Stimulated activated CD4-positive, alpha-beta T cell treated with anti-CD3 and anti-CD28 coated beads, TNF-alpha, amount 100 ng/mL, for 1 hour (primary cell): ENCODE measurements at places on chromosomes 1 and 21.
A peak's percentile ranks its signal among the peaks of the same experiment; 100 is the strongest.

GRCh38 chr21:42532466-42533181 lies 19.0 kb downstream of the SLC37A1 start:
- DNase-seq = no peak

DNA sequence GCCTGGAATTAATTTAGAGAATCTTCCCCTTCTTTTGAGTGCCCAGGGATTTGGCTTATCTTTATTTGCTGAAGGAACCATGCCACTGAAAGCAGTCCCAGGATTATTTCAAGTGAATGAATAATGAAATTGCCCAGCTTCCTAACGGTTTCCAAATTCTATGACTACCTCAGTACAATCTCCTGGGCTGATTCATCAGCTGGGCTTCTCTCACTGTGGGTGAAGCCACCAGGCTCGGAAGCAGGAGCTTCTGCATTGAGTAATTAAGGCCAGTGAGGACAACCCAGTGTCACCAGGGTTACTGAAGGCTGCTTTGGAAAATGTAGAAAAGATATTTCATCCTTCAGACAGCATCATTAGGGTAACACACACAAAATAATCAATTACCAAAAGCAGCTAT lies 169.8 kb downstream of the DAB1 start:
- no peak for DNase-seq

GRCh38 chr1:201681375-201681774 lies 142.4 kb downstream of the NAV1 start:
- no peak for DNase-seq

- no peak for DNase-seq
Measured at GRCh38 chr21:33761441-33762036, 119.2 kb downstream of the ITSN1 start.

- no peak for DNase-seq
Measured at GRCh38 chr1:46605232-46605631, 1.2 kb upstream of the MKNK1 start.

DNA sequence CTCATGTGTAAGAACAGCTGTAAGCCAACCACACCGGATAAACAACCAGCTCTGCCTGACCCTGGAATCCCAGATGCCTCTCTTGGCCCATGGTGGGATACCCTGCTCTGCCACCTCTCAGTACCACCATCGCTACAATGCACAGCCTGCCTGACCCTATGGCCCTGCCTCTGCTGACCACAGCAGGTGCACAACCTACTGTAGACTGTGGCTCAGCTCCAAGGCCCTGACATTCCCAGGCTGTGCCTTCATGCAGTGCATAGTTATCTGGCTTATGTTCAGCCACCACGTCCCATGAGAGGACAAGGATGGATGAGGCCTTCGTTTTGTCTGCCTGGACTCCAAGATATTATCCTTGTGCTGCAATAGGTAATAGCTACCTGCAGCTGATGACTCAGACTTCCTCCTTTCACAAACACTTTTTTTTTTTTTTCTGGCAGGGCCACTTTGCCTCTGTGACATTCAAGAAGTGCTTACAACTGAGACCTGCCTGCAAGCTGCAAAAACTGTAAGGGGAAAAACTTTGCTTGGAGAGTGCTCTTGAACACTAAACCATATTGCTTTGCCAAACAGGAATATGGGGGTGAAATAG lies 177.7 kb downstream of the URB2 start:
- DNase-seq = no peak

DNA sequence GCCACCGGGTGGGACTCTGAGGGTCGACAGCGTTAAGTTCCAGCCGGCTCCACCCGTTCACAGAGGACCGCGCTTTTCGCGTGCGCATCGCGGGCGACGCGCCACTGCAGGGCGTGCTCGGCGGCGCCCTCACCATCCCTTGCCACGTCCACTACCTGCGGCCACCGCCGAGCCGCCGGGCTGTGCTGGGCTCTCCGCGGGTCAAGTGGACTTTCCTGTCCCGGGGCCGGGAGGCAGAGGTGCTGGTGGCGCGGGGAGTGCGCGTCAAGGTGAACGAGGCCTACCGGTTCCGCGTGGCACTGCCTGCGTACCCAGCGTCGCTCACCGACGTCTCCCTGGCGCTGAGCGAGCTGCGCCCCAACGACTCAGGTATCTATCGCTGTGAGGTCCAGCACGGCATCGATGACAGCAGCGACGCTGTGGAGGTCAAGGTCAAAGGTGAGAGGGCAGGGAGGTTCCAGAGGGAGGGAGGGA lies 4.9 kb downstream of the BCAN start:
- DNase-seq = no peak

- DNase-seq = no peak
Measured at GRCh38 chr1:178151831-178152230, 57.9 kb downstream of the RASAL2 start.

- DNase-seq = no peak
Measured at GRCh38 chr1:3779912-3780416, 7.4 kb downstream of the SMIM1 start.

DNA sequence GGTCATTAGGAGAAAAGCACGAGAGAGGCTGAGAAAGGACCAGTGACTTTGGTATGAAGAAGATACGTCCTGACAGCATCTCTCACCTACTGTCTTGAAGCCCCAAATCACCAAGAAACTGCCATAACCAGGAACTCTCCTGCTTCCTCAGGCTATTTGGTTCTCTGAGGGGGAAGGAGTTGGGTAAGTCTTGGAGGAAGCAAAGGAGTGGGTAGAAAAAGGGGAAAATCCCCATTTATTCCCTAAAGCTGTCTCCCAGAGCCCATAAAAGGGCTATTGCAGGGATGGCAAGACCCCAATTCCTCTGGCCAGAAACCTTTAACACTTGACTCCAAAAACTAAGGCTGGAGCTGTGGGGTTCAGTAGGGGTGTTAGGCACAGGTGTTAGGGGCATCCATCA lies 2.1 kb upstream of the PBXIP1 start:
- no peak for DNase-seq

GRCh38 chr1:80657044-80657643 lies 1143.6 kb upstream of the ADGRL2 start:
- no peak for DNase-seq

DNA sequence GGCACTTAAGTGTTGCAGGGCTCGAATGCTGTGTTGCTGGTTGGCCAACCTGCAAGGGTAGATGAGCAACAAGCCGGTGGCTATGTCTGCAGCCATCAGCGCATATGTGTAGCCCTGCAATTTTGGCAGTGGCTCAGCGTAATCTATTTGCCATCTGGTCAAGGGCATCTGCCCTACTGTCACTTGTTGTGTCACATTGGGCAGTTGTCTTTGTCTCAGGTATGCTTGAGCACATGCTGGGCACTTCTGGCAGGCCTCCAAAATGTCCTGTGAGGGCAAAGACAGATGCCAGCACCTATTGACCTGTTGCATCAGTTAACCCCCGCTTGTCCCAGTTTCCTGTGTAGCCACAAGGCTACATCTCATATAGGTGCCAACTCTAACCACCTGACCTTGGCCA lies 111.8 kb downstream of the GDAP2 start:
- no peak for DNase-seq

GRCh38 chr1:206882555-206882954 lies 14.7 kb upstream of the IL24 start:
- DNase-seq = no peak

DNA sequence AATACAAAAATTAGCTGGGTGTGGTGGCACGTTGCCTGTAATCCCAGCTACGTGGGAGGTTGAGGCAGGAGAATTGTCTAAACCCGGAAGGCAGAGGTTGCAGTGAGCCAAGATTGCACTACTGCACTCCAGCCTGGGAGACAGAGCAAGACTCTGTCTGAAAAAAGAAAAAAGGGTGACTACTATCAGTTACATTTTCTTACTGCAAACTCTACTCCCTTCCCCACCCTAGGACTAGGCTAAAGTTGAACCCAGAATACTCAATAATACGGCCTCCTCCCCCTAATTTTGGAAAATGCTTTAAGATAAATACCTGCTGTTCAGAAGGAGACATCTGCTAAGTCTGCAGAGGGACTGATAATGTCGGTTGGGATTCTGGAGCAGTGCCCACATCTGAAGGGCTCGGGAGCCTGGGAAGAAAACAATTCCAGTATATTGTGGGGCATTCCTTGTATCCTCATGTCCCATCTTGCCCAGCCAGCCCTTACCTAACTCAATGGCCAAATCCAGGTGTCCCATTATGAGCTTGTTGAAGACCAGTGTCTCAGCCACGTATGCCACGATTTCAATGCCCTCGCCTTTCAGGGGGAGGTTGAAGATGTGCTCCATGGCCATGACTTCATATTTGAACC lies 89.7 kb downstream of the ADCY10 start:
- DNase-seq = no peak

GRCh38 chr1:203116091-203116820 lies 11.3 kb upstream of the ADORA1 start:
- DNase-seq = no peak

DNA sequence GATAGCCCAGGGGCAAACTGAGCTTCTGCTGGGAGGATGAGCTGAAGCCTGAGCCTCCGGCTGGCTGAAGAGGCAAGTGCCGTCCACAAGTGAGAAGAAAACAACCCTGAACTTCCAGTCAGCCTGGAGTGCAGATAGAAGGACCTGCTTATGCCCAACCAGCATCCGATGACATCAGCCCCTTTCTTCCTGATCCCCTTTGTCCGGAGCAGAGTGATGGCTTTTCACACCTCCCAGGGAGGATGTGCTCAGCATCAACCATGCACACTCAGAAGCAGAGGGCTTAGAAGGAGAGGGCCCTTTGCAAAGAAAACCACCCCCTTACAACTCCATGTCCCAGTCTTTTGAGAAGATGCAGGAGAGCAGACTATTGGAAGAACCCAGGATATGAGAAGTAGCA lies 23.7 kb upstream of the REG4 start:
- DNase-seq = no peak

GRCh38 chr1:10634075-10634427 lies 159.3 kb downstream of the PEX14 start:
- no peak for DNase-seq

DNA sequence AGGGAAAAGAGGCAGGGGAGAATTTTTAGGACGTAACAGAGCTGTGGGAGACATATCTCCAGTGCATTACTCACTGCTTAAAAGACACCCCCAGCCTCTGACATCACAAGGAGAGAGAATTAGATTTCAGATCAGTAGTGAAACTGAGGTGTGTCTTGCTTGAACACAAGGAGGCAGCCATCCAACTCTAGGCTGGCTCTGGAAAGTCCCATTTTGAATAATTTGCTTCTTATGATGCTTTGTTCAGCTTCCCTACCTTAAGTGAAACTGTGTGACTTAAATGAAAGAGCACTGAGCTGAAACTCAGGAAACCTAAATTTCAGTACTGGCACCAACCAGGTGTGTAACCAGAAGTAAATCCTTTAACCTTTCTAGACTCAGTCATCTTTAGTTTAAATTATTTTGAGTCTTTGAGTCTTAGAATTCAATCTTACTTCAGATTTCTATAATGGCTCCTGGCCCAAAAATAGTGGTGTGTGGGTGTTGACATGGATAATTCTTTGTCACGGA lies 251.6 kb upstream of the SGIP1 start:
- peak; percentile 24 for DNase-seq

- no peak for DNase-seq
Measured at GRCh38 chr1:107196973-107197562, 56.2 kb downstream of the NTNG1 start.

GRCh38 chr1:205583461-205584130 lies 48.2 kb downstream of the ELK4 start:
- no peak for DNase-seq

GRCh38 chr1:172381946-172382345 lies 38.5 kb upstream of the C1orf105 start:
- DNase-seq = no peak

GRCh38 chr1:210905944-210906453 lies 227.9 kb downstream of the KCNH1 start:
- DNase-seq = no peak

DNA sequence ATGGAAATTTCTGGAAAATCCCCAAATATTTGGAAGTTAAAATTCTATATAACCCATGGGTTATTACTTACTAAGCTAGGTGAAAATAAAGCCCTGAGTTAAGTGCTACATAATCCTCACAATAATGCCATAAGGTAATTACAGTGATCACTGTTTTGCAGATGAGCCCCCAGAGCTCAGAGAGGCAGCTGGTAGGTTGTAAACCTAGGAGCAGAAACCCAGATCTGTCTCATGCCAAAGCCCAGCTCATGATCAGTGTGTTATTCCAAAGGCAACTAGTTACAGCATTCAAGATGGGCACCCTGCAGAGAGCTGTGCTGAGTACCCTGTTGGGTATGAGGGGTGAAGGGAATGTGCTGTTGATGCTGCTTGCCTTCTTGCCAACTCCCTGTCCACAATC lies 10.8 kb upstream of the MYOG start:
- DNase-seq = no peak
